ENCODE measurements at places on chromosomes 4 and X.

DNA sequence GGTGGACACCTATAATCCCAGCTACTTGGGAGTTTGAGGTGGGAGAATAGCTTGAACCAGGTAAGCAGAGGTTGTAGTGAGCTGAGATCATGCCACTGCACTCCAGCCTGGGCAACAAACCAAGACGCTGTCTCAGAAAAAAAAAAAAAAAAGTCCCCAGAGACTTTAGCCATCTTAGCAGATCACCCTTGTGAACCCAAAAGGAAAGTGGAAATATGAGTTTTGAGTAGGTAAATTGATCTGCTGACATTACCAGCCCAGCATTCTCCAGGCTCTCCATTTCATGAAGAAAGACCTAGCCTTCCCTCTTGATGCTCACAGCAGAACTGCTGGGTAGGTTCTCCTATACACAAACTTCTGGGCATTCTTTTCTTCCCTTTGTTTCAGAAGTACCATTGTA, 24.5 kb upstream of the HNRNPD start:
- no peak for DNase-seq

DNA sequence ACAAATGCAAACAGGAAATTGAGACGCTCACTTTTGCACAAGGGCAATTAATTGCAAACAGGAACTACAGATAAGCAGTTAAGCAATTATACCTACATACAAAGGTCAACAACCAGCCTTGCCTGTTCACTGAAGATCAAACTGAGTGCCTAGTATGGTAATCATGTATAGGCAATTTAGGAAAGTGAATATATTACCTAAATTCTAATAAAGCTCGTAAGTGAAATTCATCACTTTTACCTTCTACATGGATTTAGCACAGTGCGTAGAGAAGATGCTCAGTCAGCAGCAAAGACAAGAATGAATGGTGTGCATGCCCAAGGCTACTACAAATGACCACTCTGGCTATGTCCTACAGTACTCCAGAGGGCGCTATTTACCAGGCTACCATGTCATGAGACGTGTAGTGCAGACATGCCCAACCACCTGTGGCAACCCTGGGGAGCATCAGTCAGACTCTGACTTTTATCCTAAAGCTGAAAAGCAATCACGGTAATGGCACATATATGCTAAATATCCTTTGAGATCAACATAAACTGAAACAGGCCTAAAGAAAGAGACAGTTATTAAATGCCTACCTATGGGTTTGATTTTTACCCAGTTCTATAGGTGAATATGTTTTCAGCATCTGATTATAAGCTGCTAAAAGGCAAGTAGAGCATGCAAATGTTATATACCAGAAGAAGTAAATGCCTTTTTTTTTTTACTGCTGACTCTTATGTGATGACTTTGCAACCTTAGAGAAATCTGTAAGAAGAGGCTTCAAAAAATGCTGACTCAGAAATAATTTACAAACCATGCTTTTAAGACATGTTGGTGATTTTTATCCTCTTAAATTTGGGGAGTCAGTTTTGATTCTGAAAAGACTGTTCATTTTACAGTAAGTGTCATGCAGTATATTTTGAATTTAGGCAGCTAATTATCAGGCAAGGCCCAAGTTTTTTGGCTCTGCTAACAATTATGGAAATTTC, 178.0 kb downstream of the PPP3CA start:
- peak; percentile 32 for DNase-seq

DNA sequence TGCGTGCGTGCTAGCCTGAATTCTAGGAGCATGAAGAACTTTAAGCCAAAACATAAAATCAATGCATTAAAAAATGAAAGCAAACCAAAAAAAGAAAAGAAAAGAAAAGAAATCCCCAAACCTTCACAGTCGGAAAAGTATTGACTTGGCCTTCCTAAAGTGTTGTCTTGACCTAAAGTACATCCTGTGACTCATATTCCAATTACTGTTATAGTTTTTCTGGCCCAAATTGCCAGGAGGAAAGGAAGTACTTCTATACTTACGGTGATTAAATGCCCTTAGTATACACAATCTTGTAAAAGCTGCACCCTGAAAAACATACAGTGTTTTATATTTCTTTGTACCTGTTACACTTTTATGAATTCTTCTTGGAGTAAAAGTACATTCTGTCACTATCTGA, 512.8 kb downstream of the ANKRD50 start:
- no peak for DNase-seq

GRCh38 chr4:159235779-159236368, 133.0 kb downstream of the RAPGEF2 start:
- DNase-seq = no peak

GRCh38 chr4:168480931-168481611, 779 bp upstream of the DDX60L start:
- no peak for DNase-seq

DNA sequence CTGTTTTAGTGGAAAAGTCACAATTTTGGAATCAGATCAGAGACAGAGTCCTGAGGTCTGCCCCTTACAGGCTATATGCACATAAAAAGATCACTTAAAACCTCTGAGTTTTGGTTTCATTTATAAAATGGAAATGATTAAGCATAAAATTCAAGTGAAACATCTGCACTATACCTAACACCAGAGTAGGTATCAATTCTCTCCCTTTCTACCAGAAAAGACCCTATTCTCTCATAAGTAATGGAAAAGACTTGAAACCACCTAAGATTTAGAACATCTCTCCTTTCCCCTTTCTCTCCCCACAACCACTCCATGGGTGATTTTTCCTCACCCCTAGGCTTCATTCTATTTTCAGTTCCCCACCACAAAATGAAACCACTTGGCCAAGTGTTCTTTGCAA, 907 bp downstream of the LHFPL1 start:
- DNase-seq = no peak

- DNase-seq = no peak
These were observed 73.5 kb upstream of the CAMK2D start for GRCh38 chr4:113835005-113835404.

- no peak for DNase-seq
These were observed 282.2 kb upstream of the SLIT2 start for GRCh38 chr4:19969492-19969891.

DNA sequence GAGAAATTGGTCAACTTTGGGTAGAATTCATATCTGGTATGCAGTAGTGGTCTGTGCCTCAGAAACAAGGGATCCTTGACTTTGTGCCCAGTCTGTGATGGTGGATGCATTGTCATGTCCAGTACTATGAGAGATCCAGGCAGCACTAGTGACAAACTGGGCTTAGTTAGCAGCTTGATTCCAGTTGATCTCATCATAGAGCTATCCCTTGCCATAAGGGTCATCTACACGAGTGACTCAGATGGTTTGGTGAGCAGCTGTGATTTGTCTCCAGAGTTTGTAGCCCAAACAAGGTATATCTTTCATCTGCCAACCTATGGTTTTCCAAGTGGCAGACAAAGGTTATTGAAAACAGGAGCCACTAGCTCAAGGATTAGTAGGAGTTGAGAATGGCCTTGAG, 298.8 kb downstream of the GBA3 start:
- no peak for DNase-seq

- DNase-seq = no peak
These were observed 18.2 kb upstream of the PLA2G12A start for GRCh38 chr4:109748114-109748513.

- DNase-seq = peak; percentile 8
These were observed 113.5 kb downstream of the VSIG4 start for GRCh38 chrX:65926095-65927019.

- DNase-seq = no peak
These were observed 2062.4 kb downstream of the ARAP2 start for GRCh38 chr4:34181891-34182290.

DNA sequence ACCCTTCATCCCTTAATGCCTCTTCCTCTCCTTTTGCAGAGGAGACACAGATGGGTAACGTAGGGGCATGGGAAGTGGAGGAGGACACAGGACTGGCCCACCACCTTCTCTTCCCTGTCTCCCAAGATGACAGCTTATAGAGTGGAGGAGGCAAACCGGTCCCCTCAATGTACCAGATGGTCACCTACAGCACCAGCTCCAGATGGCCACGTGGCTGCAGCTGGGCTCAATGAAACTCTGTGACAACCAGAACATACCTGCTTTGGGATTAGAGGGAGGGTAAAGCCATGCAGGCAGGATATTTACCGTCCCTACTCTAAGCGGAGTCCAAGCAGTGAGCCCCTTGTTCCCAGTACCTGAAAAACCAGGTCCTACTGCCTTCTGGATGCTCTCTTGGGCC, 7.5 kb upstream of the KLHL15 start:
- no peak for DNase-seq

DNA sequence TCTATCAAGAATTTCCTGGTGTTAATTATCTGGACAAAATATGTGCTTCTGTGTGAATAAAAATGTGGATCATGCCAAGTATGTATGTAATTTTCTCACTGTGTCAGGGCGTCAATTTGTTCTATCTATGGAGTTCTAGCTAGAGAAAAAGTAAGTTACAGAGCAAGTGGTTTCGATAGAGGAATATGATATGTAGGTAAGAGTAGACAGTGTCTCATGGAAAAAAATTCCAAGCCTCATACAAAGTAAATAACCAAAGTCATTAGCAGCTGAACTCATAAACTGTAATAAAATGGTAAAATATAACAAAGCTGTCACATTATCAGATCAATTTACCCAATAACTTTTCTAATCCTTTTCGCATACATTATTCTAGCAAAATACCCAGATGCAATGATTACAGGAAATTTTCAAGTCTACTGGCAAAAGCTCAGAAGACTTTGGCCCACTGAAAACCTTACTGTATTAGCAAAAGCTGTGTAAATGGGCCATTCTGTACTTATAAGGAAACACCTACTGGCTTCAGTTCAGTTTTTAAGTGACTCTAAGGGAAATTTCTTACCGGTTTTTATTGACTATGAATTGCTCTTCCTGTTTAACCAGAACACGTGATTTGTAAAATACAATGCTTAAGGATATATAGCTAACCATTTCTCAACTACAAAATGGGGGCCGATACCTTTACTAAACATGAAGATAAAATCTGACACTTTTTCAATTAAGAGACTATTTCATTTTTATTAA, 121.0 kb upstream of the ARSJ start:
- DNase-seq = no peak

DNA sequence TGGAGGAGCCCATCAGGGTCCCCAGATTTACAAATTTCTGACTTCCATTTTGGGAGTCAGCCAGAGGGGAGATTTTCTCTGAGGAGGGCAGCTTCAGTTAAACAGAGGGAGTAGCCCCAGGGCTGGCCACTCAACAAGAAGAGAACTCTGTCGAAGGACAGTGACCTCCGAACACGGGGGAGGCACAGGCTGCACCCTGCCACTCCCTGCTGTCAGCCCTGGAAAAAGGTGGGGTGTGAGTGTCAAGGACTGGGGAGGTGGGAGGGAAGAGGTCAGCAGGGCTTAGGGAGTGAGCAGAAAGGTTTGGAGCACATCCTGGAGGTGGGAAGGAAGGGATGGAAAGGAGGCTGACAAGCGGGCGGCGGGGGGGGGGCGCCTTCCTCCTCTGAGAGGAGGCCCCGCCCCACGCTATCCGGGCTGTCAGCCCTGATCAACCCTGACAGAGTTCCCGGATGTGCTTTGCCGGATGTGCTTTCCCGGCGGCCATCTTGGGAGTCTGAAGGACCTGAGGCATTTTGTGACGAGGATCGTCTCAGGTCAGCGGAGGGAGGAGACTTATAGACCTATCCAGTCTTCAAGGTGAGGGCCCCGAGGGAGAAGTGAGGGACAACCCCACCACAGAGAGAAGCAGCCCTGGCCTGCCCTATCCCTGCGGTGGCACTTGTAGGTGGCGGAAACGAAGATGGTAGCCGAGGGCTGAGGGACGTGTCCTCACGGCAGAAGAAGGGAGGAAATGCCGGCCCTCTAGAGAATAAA, at the start of gene MAGEC1:
MAGEC1 (plus strand) TSS at position 495 of the 756 bp plus-strand sequence. CDS start 1,179 bp downstream, outside the sequence.
- DNase-seq = no peak

GRCh38 chr4:150482581-150482980, 99.4 kb upstream of the MAB21L2 start:
- DNase-seq = no peak

GRCh38 chr4:107376293-107376692, 340.2 kb upstream of the DKK2 start:
- no peak for DNase-seq

DNA sequence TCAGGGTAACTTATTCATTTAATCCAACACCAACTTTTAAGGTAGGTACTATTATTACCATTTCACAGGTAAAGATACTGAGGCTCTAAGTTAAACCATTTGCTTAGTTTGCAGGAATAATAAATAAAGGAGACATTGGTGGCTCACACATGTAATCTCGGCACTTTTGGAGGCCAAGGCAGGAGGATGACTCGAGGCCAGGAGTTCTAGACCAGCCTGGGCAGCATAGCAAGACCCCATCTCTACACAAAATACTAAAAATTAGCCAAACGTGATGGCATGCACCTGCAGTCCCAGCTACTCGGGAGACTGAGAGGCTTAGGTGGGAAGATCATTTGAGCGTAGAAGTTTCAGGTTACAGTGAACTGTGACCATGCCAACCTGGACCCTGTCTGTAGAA, 37.7 kb downstream of the SULT1E1 start:
- no peak for DNase-seq

- DNase-seq = no peak
These were observed at the start of gene UCP1 for GRCh38 chr4:140568507-140569306. Gene UCP1, minus strand, starts transcription at chr4:140568961. Its CDS starts 232 bp downstream, at chr4:140568729.

GRCh38 chrX:24002167-24002566, 24.8 kb downstream of the KLHL15 start:
- DNase-seq = no peak

DNA sequence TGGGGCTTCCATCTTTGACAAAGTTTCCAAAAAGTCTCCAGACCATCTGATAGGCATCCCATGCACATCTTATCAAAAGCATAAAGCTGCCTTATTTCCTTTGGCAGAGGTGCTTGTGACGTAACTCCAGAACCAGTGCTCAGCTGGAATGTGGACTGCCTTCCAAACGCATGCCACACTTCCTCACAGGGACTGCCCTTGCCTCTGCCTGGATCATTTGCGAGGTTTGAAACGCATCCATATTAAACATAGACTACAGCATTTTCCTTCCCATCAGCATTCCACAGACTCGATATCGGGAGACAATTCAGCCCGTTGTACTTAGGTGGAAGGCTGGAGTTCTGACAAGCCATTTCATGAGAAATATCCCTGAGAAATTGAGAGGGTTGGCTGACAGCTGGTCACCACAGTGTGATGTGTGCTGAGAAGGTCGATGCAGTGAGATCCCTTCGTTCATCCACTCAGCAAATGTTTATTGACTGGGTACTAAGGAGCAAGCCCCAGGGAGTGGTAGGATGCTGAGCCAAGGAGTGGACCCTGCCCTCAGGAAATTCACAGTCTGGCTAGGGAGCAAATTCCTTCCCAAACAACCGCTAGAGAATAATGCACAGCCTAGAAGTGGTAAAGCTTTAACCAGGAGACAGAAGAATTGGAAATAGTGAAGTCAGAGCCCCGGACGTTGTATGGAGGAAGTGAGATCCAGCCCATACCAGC, 376.0 kb downstream of the BCOR start:
- DNase-seq = no peak

DNA sequence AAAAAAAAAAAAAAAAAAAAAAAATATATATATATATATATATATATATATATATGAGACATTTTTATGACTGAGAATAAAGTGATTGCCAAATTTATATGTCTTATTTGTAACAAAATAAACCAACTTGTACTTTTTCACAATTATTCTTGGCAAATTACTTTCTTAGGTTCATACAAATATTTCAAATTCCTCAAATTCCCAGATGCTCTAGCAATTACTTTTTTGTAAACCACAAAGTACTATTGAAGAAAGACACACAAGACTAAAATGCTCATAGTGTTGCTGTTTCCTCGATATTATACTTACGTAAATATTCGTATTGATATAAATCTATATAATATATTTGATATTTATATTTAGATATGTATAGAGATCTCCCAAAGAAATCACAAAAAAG, 390.0 kb downstream of the FAT4 start:
- DNase-seq = no peak
